ENCODE measurements at places on chromosomes 1 and 21. TPM values are rescaled to one million over a fixed set of nuclear protein-coding genes. Genes with fewer than 3 reads are reported as not detected.

DNA sequence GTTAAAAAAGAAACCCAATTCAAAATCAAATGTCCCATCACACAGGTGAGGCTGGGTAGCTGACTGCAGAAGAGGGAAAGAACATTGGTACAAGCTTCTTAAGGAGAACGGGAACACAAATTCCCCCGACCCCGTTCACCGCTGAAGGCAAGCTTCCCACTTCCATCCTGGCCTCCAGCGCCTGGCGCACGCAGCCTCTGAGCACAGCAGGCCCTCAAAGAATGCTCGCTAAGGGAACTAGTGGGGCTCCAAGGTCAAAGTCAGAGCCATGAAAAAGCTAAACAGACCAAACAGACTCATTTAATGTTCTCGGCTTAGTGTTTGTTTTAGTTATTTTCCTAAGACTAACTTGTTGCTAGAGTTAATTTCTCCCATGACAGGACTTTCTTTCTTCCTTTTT, 63.7 kb downstream of the SIM2 start:
- H3K4me3 ChIP-seq: no peak overlapping the region
- peaks cover 5% of the 10 kb centered on the region for H3K36me3 ChIP-seq
- no peak for DNase-seq

GRCh38 chr1:159826441-159827101, at the start of gene SLAMF8:
Gene SLAMF8, plus strand, starts transcription at chr1:159826873. Its CDS starts 26 bp downstream, at chr1:159826899.
- H3K4me3 ChIP-seq: no peak within 1 kb of the TSS
- no peak within 1 kb of the TSS for H3K27ac ChIP-seq
- peaks cover 75% of the 10 kb centered on the region for H3K27me3 ChIP-seq
- H3K36me3 ChIP-seq: no peaks in the 10 kb centered on the region

DNA sequence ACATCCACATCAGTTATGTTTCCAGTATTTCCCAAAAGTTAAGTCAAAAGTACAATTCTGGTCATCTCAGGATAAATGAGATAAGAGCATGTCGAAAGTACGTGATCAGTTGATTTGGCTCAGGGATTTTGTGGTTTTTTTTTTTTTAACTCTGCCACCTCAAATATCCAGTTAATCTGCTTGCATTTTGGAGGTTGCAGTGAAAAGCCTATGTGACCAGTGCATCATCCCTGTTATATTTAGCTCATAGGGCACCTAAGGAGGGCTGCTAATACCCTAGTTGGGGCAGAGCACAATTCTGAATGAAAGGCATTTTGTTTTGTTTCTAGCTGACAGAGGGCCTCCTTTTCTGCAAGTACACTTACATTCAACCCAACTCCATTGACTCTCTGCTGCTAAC, 31.7 kb upstream of the RGS16 start:
- H3K4me3 ChIP-seq: no peak overlapping the region
- peaks cover 24% of the 10 kb centered on the region for H3K4me1 ChIP-seq
- no peak for DNase-seq

Gene ZNF648
- 0.17 TPM for total RNA-seq

DNA sequence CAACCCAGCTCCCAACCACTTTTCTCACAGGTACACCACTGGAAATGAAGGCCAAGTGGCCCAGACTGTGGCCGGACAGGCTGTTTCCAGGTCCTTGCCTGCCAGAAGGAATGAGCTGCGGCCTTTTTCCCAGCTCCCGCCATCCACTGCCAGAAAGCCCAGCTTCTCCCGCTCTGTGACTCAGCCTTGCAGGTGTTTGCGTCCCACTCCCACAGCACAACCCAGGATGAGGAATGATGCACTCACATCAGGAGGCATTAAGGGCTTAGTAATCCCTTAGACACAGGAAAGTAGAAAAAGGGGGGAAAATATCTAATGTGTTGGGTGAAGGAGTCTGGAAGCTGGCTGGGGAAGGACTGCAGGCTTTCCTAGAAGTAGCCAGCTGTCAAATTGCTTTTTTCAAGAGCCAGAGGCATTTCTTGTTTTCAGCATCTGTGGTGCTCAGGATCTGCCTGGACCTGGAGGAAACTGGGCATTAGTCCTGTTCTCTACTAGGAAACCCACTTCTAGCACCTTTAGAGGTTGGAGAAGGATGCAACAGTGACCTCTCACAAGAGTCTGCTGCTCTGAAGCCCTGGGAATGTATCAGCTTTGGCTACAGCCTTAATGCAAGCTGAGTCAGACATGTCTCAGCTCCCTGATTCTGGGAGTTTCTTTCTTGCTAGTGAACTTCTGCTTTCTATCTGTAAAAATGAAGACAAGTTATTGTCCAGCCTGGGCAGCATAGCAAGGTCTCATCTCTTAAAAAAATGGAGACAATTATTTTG, 13.2 kb upstream of the MAP1LC3C start:
- no peak for DNase-seq
- no peak overlapping the region for H3K4me3 ChIP-seq
- no peaks in the 10 kb centered on the region for H3K36me3 ChIP-seq
- H3K27ac ChIP-seq: no peak overlapping the region
- no peaks in the 10 kb centered on the region for H3K27me3 ChIP-seq

Gene UBASH3A
- not detected for total RNA-seq

Gene HSPB7
- total RNA-seq: not detected

DNA sequence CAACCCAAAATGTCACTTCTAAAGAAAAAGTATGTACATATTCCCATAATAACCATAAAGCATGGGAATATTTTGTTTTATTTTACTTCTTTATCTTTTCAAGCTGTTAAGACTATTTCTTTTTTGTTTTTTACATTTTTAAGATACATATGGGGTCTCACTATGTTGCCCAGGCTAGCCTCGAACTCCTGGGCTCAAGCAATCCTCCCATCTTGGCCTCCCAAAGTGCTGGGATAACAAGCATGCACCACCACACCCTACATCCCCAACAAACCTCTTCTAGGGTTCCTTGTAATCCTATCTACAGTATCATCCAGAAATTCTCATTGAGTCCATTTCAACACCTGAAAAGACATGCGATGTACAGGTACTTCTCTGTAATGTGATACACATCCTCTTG, 87.5 kb downstream of the TM2D1 start:
- H3K4me1 ChIP-seq: peaks cover 13% of the 10 kb centered on the region
- no peak overlapping the region for H3K4me3 ChIP-seq
- no peaks in the 10 kb centered on the region for H3K36me3 ChIP-seq

DNA sequence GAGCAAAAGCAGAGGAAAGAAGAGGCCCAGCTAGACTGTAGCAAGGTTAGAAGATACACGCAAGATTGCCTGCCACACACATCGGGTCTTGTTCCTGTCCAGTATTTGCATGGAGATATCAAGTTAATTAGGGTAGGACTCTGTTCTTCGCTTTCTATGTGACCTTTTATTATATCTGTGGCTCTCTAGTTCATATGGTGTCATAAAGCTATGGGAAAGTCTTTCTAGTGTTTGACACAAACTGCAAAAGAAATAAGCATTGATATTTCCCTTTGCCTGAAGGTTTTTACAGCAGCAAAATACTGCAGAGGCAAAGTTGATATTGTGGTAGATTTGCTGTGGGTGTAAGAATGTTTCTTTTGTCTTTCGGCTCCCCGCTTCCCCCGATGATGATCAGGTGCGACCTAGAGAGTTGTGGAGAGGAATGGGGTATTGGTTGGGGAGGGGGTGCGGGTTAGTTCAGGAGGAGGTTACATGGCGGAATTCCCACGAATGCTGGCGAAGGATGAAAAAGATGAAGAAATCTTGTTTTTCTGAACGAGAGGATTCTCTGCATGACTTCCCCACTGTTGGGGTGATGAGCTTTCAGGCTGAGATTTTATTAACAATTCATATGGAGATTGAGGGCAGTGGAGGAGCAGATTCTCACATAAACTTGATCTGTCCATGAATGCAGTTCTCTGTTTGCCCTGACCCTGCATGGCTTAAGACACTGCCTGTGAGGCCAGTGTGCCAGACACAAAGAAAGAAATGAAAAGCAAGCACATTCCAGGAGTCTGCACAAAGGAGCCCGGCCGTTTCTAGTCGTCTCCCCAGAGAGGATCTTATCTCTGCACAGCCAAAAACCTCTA, 550.2 kb downstream of the USP25 start:
- no peak overlapping the region for H3K27ac ChIP-seq
- no peak overlapping the region for H3K4me3 ChIP-seq
- H3K27me3 ChIP-seq: no peaks in the 10 kb centered on the region
- no peaks in the 10 kb centered on the region for H3K36me3 ChIP-seq

- no peaks in the 10 kb centered on the region for H3K36me3 ChIP-seq
- H3K27ac ChIP-seq: no peak overlapping the region
- peaks cover 8% of the 10 kb centered on the region for H3K4me1 ChIP-seq
- H3K27me3 ChIP-seq: peaks cover 7% of the 10 kb centered on the region
- no peak for DNase-seq
Observed at GRCh38 chr21:44480200-44481053, 25.1 kb downstream of the LRRC3 start.

Gene TMEM269
- 1.7 TPM for total RNA-seq

- peaks cover 7% of the 10 kb centered on the region for H3K4me1 ChIP-seq
- H3K27ac ChIP-seq: no peak overlapping the region
- no peak for DNase-seq
- no peaks in the 10 kb centered on the region for H3K27me3 ChIP-seq
Observed at GRCh38 chr1:179939941-179940340, 14.7 kb upstream of the CEP350 start.

Gene SLC6A9
- 18.2 TPM for total RNA-seq

- DNase-seq: no peak
- no peak overlapping the region for H3K27ac ChIP-seq
- H3K36me3 ChIP-seq: no peaks in the 10 kb centered on the region
Observed at GRCh38 chr1:165147799-165148198, 208.7 kb downstream of the LMX1A start.

Gene ORC1
- total RNA-seq: 15.5 TPM

DNA sequence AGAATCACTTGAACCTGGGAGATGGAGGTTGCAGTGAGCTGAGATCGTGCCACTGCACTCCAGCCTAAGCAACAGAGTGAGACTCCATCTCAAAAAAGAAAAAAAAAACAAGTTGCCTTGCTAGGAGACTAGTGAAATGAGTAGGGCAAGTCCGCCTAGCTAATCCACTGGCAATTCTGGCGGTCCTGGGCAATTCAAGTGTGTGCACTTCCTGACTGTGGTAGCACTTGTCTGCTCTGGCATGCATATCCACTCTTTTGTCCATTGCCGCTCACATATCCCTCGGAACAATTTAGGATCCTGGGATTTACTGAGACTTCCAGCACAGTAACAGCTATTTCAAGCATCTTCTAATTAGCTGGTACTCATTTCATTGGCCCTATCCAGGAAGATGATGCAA, 426.3 kb upstream of the ADGRL2 start:
- no peak overlapping the region for H3K27ac ChIP-seq
- H3K27me3 ChIP-seq: no peaks in the 10 kb centered on the region
- H3K4me1 ChIP-seq: no peaks in the 10 kb centered on the region
